ENCODE measurements at places on chromosomes 1 and 21.

DNA sequence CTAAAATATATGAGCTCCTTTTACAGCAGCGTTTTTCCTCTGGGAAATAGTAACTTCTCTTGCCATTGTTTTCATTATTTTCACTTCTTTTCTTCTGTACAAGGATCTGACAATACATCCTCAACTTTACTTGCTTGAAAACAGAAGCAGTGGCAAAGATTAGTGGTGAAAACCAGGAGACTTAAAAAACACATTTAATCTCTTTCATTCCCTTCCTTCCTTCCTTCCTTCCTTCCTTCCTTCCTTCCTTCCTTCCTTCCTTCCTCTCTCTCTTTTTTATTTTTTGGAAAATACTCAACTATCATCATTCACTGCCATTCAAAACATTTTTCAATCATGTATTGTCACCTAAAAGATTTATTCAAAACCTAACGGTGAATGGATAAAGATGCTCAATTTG is 1411.4 kb downstream of the NCAM2 start:
- DNase-seq: no peak

GRCh38 chr21:35168735-35169134 is 119.6 kb upstream of the RUNX1 start:
- no peak for DNase-seq

- no peak for DNase-seq
These were observed 24.4 kb downstream of the MPZL1 start for GRCh38 chr1:167746013-167746672.

DNA sequence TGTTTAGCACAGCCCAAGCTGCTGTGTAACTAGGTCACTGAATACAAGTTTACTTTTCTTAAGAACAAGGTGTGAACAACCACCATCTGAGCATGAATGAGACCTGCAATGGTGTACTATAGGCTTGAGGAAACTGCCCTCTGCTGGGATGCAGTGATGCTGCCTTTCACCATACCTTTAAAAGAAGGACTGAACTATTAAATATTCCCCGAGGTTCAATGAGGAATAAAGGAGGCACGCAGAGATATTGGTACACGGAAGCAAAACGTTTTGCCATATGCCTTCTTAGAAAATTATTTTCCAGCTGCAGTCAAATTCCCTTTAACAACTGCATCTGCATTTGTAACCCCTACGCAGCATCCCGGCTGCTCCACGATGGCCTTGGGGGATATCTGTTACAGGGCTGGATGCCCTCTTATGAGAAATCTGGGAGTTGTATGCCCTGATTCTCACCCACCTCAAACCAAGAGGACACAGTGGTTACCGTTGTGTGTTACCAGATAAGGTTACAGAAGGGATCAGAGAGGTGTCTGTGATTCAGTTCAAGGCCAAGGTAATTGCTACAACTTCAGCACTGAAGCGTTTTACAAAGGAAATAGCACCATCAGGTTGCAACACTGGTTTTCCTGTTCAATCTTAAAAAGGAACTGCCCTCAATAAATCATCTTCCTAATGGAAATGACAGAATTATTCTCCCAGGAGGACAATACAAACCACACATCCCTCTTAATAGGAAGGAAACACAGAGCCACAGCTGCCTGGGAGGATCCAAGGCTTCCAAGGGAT is 470.5 kb downstream of the LTN1 start:
- DNase-seq: no peak

DNA sequence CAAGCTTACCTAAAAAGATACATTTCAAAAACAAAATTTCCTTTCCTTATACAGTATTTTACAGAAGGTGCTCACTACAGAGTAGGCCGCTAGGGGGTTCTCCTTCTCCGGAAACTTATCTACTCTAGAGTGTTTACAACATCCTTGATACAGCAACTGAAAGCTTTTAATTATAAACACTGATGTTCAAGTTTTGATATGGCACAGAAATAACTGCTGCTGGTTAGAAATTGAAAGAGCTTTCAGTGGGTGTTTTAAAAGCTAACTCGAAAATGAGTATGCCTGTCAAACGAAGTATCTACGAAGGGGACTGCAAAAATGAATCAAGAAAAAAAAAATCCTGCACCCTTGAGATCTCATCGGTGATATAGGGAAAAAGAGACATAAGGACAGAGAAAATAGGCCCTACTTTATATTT is 1.0 kb downstream of the YOD1 start:
- DNase-seq: no peak
